ENCODE measurements at places on chromosomes 1 and 21. TPM values are rescaled to one million over a fixed set of nuclear protein-coding genes. Genes with fewer than 3 reads are reported as not detected.

The NBPF6 gene
- 0.06 TPM for polyA plus RNA-seq

The OR2L5 gene
- polyA plus RNA-seq = not detected

The SPRR4 gene
- not detected for polyA plus RNA-seq

The PPT1 gene
- 103 TPM for polyA plus RNA-seq

The SHE gene
- 9.9 TPM for polyA plus RNA-seq

The MPZ gene
- 2.2 TPM for polyA plus RNA-seq

The PALMD gene
- 2.0 TPM for polyA plus RNA-seq

The DYRK3 gene
- 8.8 TPM for polyA plus RNA-seq

The SPRR2F gene
- not detected for polyA plus RNA-seq

The SPRR3 gene
- not detected for polyA plus RNA-seq

The SLC39A1 gene
- 80.6 TPM for polyA plus RNA-seq

The GPR153 gene
- polyA plus RNA-seq = 8.7 TPM

The RGL1 gene
- 56.2 TPM for polyA plus RNA-seq

The LYPD8 gene
- not detected for polyA plus RNA-seq

The SMIM12 gene
- polyA plus RNA-seq = 31.5 TPM

The OR2AK2 gene
- not detected for polyA plus RNA-seq

The HSD3B1 gene
- 0.50 TPM for polyA plus RNA-seq

The PADI2 gene
- polyA plus RNA-seq = 2.0 TPM

The PGLYRP3 gene
- not detected for polyA plus RNA-seq

The TNFAIP8L2 gene
- polyA plus RNA-seq = 1.3 TPM

The ERICH3 gene
- 0.61 TPM for polyA plus RNA-seq

The CLCA1 gene
- polyA plus RNA-seq = 0.36 TPM

The KRTAP12-1 gene
- polyA plus RNA-seq = not detected

The ACTN2 gene
- polyA plus RNA-seq = 0.45 TPM

The KRTAP11-1 gene
- not detected for polyA plus RNA-seq

The LCE1B gene
- polyA plus RNA-seq = not detected

The RGS2 gene
- polyA plus RNA-seq = 30.3 TPM

The OLIG2 gene
- polyA plus RNA-seq = not detected

The DENND2C gene
- 3.8 TPM for polyA plus RNA-seq

The CCDC24 gene
- 27.6 TPM for polyA plus RNA-seq

The TTC39A gene
- polyA plus RNA-seq = 6.4 TPM

The SMCP gene
- not detected for polyA plus RNA-seq

The LUZP1 gene
- 30.7 TPM for polyA plus RNA-seq

The FGR gene
- 2.1 TPM for polyA plus RNA-seq

The FRRS1 gene
- 8.3 TPM for polyA plus RNA-seq

The SLC6A17 gene
- 0.76 TPM for polyA plus RNA-seq

The OR4F29 gene
- polyA plus RNA-seq = not detected

The SLC2A5 gene
- polyA plus RNA-seq = 0.68 TPM

The EDN2 gene
- polyA plus RNA-seq = 3.2 TPM

The CCDC185 gene
- polyA plus RNA-seq = not detected

The NES gene
- 150 TPM for polyA plus RNA-seq

The FAM177B gene
- polyA plus RNA-seq = not detected

The KRTAP20-2 gene
- polyA plus RNA-seq = not detected

The VHLL gene
- not detected for polyA plus RNA-seq

The ANXA9 gene
- polyA plus RNA-seq = 14.6 TPM

The RIIAD1 gene
- not detected for polyA plus RNA-seq

The HES5 gene
- polyA plus RNA-seq = 0.76 TPM

The C4BPA gene
- polyA plus RNA-seq = 0.42 TPM

The ETV3L gene
- polyA plus RNA-seq = not detected

The NEXN gene
- 13.6 TPM for polyA plus RNA-seq

The LPAR3 gene
- 1.2 TPM for polyA plus RNA-seq

The CA6 gene
- 0.14 TPM for polyA plus RNA-seq

The HCRTR1 gene
- polyA plus RNA-seq = not detected

The NFASC gene
- polyA plus RNA-seq = 17.2 TPM

The LINGO4 gene
- 0.03 TPM for polyA plus RNA-seq

The FCRL4 gene
- polyA plus RNA-seq = not detected
